ENCODE measurements at places on chromosomes 12 and 14.
A peak's percentile ranks its signal among the peaks of the same experiment; 100 is the strongest.

- DNase-seq: no peak
These were observed 34.2 kb upstream of the KICS2 start for GRCh38 chr12:64256166-64256800.

DNA sequence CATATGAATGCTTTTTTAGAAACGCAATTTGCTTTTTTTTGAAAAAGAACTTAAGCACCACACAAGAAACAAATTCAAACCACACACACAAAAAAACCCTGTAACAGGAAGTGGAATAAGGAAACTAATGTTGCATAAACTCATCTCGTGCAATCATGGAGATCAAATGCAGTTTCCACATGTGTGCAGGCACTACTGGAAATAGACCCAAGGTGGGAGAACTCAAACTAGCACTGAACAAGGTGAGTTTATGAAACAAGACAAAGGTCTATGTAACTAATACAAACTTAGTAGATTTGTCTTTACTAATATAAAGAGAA is 17.5 kb downstream of the NIN start:
- no peak for DNase-seq

DNA sequence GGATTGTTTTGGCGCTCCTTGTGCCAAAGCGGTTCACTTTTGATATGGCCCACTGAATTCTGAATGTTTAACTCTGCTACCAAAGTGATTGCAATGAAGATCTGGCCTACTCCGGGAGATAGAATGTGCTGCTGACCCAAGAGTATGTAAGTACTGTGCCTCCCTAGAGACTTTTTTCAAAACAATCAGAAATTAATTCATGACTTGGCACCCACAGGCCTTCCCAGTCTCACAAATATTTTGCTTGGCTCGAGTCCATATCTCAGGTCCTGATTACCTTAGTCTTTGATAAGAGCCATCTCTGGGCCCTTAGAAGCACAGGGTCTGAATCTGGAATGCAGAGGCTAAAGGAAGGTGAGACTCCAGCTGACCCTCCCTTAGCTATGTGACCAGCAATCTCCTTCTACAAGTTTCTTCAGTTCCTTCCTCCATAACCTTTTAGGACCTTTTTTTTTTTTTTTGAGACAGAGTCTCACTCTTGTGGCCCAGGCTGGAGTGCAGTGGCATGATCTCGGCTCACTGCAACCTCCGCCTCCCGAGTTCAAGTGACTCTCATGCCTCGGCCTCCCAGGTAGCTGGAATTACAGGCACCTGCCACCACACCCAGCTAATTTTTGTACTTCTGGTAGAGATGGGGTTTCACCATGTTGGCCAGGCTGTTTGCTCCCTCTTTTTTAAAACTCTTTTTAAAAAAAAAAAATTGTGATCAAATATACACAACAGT is 49.5 kb upstream of the METAP2 start:
- no peak for DNase-seq

DNA sequence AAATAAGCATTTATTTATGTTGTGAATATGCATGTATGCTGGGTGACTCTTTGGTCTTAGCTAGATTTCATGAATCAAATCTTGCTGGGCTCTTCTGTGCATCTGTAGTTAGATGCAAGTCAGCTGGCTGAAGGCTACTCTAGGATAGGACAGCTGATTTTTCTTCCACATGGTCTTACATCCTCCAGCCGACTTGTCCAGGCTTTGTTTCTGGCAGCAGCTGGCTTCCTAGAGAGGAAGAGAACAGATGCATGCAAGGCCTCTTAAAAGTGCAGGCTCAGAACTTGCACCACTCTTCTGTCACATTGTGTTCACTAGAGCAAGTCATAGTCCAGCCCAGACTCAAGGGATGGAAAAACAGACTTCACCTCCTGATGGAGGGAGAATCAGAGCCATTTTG is 435.4 kb upstream of the STXBP6 start:
- DNase-seq: no peak

- DNase-seq: no peak
These were observed 46.0 kb upstream of the TCL1A start for GRCh38 chr14:95759941-95760340.

- no peak for DNase-seq
These were observed 210.6 kb downstream of the SLC6A15 start for GRCh38 chr12:84702001-84702400.

- peak; percentile 64 for DNase-seq
These were observed 738 bp downstream of the CKAP4 start for GRCh38 chr12:106246891-106247673.
